ENCODE measurements at places on chromosomes 7 and 10.

- DNase-seq = no peak
Measured at GRCh38 chr10:76210211-76210610, 778.8 kb downstream of the LRMDA start.

- no peak for DNase-seq
Measured at GRCh38 chr10:19048489-19048888, at the start of gene MALRD1. MALRD1 (plus strand) TSS chr10:19048801; CDS start chr10:19048939, 138 bp downstream.

GRCh38 chr10:14556285-14556956 lies 218.3 kb downstream of the FAM107B start:
- DNase-seq = no peak

DNA sequence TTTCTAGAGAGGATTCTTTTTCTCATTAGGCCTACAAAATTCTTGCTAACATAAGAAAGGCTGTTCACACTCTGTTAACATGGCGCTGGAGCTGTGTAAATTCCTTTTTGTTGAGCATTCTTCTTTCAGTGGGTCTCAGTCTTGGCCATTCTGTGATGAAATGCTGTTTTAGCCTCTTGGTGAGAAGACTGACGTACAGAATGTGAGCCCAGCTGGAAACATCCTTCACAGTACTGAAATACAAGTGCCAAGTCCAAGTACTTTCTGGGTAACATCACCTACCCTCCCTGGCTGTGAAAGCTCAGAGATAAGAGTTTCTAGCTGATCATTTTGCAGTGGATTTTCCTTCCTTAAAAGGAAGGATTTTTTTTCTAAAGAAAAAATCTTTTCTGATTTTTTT lies 231.8 kb downstream of the AHR start:
- no peak for DNase-seq

GRCh38 chr10:14508725-14509124 lies 178.0 kb upstream of the FRMD4A start:
- no peak for DNase-seq

- no peak for DNase-seq
Measured at GRCh38 chr10:97259119-97259518, 33.3 kb downstream of the ARHGAP19 start.

- DNase-seq = no peak
Measured at GRCh38 chr10:24816868-24817396, 93.2 kb upstream of the ARHGAP21 start.

- no peak for DNase-seq
Measured at GRCh38 chr7:2807845-2808772, 36.0 kb downstream of the GNA12 start.

- DNase-seq = peak; percentile 4
Measured at GRCh38 chr7:26664735-26665416, 199.5 kb downstream of the SKAP2 start.

- no peak for DNase-seq
Measured at GRCh38 chr10:7030134-7030855, 380.5 kb downstream of the SFMBT2 start.

GRCh38 chr7:104973909-104974415 lies 40.0 kb upstream of the KMT2E start:
- no peak for DNase-seq

GRCh38 chr10:69052736-69053135 lies 35.2 kb upstream of the SRGN start:
- DNase-seq = no peak

GRCh38 chr7:83455612-83456011 lies 193.3 kb downstream of the SEMA3E start:
- DNase-seq = no peak

DNA sequence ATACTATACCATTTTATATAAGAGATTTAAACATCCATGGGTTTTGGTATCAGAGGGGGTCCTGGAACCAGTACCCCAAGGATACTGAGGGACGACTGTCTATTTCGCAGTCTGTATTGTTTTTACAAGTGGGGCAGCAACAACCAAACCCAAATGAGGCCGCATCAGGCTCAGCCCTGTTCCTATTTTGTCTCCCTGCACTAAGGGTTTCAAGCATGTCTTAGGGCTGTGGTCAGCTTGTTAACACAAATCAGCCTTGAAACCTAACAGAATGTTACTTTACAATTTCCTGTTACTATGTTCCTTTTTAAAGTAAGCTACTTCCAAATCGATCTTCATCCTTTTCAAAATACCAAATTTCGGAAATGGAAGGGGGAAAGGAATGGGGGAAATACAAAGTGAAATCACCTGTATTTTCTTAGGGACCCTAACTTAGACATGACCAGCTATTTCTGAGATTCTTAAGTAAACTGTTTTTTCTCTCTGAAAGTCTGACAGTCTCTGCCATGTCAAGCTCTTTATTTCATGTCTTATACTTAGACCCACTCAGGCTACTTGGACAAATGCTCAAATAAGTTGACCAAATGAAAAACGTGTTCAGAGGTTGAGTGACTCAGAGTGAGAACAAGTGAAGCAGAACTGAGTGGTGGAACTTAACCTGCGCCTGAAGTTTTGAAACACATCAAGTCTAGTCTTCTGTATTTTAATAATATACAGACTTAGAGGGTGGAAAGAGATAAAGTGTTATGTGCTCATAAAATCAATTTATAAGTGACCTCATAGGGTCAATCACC lies 75.8 kb downstream of the C1GALT1 start:
- no peak for DNase-seq

DNA sequence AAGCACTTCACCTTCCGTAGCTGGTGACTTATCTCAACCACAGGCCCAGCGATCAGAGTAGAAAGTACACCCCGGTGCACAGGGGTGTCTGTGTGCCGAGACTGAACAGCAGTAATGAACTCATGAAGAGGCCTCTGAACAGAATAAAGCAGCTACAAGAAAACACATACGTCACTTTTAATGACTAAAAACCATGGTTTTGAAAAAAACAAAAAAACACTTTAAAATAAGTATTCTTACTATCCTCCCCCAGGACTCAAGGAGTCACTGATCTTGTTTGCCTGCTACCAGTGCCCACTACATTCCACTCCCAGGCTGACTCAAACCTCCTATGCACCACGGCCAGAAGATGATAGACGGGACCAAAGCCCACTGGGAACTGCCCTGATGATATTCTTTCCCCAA lies 53.8 kb downstream of the NCAPG2 start:
- DNase-seq = no peak

DNA sequence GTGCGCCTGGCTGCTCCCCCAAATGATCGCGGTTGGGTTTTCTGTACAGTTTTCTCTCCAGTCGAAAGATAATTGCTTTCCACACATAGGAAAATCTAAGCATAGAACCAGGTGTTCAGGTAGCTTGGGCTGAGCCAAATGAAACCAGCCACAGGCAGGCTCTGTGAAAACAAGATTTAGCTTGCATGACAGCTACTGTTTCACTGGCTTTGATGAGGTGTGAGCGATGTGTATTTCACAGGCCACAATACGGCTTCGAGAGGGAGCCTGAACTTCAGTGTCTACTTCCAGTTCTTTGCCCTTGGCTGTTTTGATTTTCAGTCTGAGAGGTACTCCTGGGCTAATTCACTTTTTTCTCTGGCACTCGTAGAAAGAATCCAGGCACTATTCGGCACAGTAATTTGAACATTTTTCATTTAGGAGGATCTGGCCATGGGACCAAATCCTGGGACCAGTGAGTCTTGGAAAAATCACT lies 110.5 kb downstream of the JCAD start:
- DNase-seq = no peak

DNA sequence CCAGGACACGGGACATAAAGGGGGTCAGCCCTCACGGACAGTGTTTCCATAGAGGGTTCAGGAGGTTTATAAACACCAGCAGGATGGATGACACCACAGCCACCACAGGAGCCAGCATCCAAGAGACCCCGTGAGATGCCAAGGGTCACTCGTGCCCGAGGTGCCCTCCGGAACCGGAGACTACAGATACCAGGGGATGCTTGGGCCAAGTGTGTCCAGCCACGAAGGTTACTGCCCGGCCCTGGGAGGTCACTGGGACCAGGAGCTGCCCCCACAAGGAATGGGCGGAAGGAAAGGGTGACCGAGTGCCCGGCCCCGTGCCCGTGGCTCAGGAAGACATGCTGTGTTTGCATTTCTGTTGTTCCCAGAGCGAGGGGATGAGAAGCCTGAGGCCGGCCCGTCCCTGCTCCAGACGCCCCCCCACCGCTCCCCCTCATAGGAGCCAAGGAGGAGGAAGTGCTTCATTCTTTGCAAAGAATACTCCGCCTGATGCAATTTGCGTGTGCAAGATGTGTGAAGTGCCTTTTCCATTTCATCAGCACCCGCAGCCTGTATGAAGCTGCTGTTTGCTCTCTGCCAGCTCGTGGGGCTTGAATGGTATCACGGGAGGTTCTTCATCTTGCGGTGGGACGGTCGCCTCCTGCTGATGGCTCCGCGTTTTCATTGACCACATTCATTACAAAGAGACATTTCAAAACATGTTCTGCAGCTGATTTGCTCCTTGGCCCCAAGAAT lies 176.4 kb downstream of the ELFN1 start:
- DNase-seq = no peak

- DNase-seq = no peak
Measured at GRCh38 chr7:92874567-92874966, 38.2 kb upstream of the CDK6 start.

DNA sequence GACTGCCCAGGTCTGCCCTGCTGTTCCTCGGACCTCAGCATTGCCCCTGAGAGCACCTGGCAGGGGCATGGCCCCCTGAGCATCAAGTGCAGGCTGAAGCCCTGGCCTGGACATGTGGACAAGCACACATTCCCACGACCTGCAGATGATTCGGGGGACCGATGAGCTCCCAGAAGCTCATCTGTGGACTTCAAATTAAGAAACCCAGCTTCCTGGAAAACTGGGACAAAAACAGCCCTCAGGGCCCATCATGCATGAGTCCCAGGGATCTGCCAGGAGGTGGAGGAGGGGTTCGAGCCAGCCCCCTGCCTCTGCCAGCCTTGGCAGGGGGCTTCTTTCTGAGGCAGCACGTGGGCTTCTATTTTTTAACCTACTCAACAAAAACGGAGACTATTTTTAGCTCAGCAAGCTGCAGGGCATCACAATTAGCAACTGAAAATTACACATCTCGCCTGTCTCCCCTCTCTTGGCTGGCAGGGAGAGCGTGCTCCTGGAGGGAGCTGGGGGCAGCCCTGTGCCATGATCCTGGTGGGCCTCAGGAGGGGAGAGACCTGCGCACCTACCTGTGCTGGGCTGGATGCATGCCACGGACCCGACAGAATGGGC lies 51.8 kb downstream of the RASGEF1A start:
- DNase-seq = no peak

DNA sequence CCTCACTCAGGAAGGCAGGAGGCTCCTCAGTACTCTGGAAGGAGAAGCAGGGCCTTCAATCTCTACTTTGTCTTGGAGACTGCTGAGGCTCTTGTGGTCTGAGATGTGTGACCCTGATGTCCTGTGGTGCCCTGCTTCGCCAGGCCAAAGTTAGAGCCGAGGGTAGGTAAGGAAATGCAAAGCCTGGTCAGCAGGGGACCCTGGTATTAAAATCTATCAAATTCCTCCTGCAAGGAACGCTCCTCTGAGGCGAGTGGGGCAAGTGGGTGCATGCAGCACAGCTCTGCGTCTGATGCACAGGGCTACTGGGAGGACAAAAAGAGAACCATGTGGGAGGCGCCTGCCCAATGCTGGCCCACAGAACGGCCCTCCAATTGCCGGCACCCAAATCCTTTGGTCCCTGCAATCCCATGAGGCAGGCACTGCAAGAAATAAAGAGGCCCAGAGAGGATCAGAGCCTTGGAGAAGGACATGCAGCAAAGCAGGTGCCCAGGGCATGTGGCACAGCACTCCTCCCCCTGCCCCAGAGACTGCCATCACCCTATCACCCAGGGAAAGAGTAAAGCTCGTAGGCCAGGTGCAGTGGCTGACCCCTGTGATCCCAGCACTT lies 23.1 kb upstream of the ZMIZ1 start:
- no peak for DNase-seq

GRCh38 chr10:59460601-59461000 lies 98.3 kb upstream of the FAM13C start:
- DNase-seq = no peak

DNA sequence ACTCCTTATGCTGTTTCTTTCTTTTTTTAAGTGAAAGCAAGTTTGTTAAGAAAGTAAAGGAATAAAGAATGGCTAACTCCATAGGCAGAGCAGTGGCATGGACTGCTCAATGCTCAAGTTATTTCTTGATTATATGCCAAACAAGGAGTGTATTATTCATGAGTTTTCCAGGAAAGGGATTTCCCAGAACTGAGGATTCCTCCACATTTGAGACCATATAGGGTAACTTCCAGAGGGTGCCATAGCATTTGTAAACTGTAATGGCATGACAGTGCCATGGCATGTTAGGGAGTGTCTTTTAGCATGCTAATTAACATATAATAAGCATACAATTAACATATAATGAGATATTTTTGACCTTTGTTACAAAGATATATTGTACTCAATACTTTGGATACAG lies 1034.5 kb upstream of the PHF14 start:
- DNase-seq = no peak

- no peak for DNase-seq
Measured at GRCh38 chr7:23022258-23022769, 8.4 kb upstream of the HYCC1 start.

- DNase-seq = no peak
Measured at GRCh38 chr7:23514755-23515154, 17.0 kb downstream of the TRA2A start.

DNA sequence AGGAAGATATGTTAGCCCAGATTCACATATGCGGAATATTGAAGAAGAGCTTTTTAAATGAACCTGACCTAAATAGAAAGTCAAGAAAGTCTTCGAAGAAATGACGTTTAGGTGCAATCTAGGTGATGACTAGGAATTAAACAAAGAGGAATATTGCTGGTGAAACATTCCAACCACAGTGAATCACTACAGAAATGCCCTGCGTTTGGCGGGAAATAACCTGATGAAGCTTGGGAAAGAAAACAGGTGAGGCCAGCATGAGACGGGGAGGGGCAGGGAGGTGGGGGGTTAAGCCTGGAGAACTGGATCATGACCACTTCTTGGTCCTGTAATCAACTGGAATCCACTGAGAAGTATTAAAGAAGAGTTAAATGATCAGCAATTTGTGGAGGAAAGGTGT lies 299.4 kb upstream of the VSTM2A start:
- DNase-seq = no peak

- no peak for DNase-seq
Measured at GRCh38 chr10:122325235-122325634, 49.3 kb upstream of the PLEKHA1 start.

- DNase-seq = no peak
Measured at GRCh38 chr10:90494183-90494582, 363.7 kb downstream of the HTR7 start.

GRCh38 chr10:129491123-129491734 lies 24.2 kb downstream of the MGMT start:
- DNase-seq = no peak

GRCh38 chr10:77692782-77693181 lies 55.2 kb upstream of the KCNMA1 start:
- DNase-seq = no peak

- DNase-seq = no peak
Measured at GRCh38 chr7:108051454-108051853, 48.5 kb upstream of the LAMB1 start.

DNA sequence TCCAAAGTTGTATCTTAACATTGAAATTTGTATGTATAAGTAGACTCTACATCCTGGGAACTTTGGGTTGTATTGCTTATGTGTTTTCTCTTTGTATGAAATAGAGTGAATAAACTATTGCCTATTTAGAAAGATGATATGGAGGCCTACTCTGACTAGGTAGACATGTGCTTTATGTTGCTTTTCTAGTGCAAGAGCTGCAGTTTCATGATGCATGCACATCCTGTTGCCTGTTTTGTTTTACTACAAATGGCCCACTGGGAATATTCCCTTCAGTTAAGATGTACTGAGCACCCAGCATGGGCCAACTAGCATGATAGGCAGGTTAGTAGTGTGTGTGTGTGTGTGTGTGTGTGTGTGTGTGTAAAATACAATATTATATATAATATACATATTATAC lies 282.1 kb upstream of the LRGUK start:
- DNase-seq = no peak
